Naive thymus-derived CD8-positive, alpha-beta T cell (primary cell): ENCODE measurements at places on chromosomes 5 and 9.
A peak's percentile ranks its signal among the peaks of the same experiment; 100 is the strongest.

DNA sequence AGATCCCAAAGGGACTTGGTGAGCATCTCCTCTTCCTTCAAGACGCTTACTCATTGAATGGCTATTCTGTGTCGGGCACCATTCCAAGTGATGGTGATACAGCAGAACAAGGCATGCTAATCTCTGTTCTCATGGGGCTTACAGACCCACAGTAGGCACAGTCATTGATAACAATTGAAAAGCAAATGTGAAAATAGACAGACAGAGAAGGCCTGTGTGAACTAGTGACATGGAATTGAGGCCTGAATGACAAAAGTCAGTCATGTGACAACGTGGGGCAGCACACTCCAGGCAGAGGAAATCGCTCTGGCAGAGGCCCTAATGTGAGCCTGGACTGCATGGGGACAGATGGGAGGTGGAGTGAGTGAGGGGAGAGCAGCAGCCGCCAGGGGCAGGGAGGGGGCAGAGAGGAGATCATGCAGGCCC lies 70.7 kb upstream of the CPLX2 start:
- H3K27me3 ChIP-seq = peaks cover 39% of the 10 kb centered on the region
- H3K27ac ChIP-seq = no peak overlapping the region
- peaks cover 5% of the 10 kb centered on the region for H3K4me1 ChIP-seq
- H3K36me3 ChIP-seq = peaks cover 4% of the 10 kb centered on the region
- no peak overlapping the region for H3K4me3 ChIP-seq

DNA sequence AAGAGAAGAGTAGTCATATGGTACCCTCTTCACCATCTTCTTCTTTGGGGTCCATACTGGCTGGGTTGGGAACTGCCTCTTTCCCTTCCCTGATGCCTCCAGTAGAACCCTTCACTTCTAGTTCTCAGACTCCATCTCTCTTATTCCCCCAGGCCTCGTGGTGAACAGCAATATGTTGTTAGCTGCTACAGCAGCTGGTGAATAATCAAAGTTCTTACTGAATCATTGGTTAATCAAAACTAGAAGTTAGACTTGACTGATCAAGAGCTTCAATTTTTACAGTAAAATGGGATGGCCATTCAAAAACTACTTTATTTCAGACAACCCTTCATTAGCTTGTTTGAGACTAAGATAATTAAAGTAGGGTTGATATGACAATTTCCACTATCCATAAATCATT lies 190.9 kb upstream of the GNA14 start:
- H3K4me3 ChIP-seq = no peak overlapping the region
- no peaks in the 10 kb centered on the region for H3K36me3 ChIP-seq
- H3K27ac ChIP-seq = no peak overlapping the region
- peaks cover 5% of the 10 kb centered on the region for H3K4me1 ChIP-seq
- H3K27me3 ChIP-seq = no peaks in the 10 kb centered on the region

GRCh38 chr9:73683862-73684591 lies 532.4 kb downstream of the ANXA1 start:
- no peaks in the 10 kb centered on the region for H3K27me3 ChIP-seq
- H3K27ac ChIP-seq = no peak overlapping the region
- no peaks in the 10 kb centered on the region for H3K36me3 ChIP-seq
- DNase-seq = no peak
- no peak overlapping the region for H3K4me3 ChIP-seq

GRCh38 chr5:4387290-4387689 lies 752.8 kb upstream of the ADAMTS16 start:
- H3K27ac ChIP-seq = no peak overlapping the region
- no peaks in the 10 kb centered on the region for H3K36me3 ChIP-seq
- no peak for DNase-seq
- H3K27me3 ChIP-seq = no peaks in the 10 kb centered on the region

- H3K4me1 ChIP-seq = no peaks in the 10 kb centered on the region
- no peak overlapping the region for H3K4me3 ChIP-seq
- H3K27me3 ChIP-seq = peaks cover 8% of the 10 kb centered on the region
- DNase-seq = no peak
Measured at GRCh38 chr5:129051283-129051682, 43.3 kb upstream of the ISOC1 start.

GRCh38 chr5:22709743-22710142 lies 143.4 kb downstream of the CDH12 start:
- H3K36me3 ChIP-seq = no peaks in the 10 kb centered on the region
- no peak overlapping the region for H3K27ac ChIP-seq
- H3K4me1 ChIP-seq = no peaks in the 10 kb centered on the region
- no peak for DNase-seq
- no peaks in the 10 kb centered on the region for H3K27me3 ChIP-seq
- H3K4me3 ChIP-seq = no peak overlapping the region

GRCh38 chr9:100160021-100160420 lies 61.0 kb downstream of the INVS start:
- no peak for DNase-seq
- no peak overlapping the region for H3K27ac ChIP-seq
- no peaks in the 10 kb centered on the region for H3K4me1 ChIP-seq
- no peak overlapping the region for H3K4me3 ChIP-seq

GRCh38 chr9:76162751-76163500 lies 231.3 kb downstream of the RFK start:
- peaks cover 14% of the 10 kb centered on the region for H3K4me1 ChIP-seq
- no peak for DNase-seq
- H3K4me3 ChIP-seq = no peak overlapping the region

GRCh38 chr5:43338862-43339261 lies 25.6 kb upstream of the HMGCS1 start:
- H3K4me3 ChIP-seq = no peak overlapping the region
- peaks cover 48% of the 10 kb centered on the region for H3K27me3 ChIP-seq
- no peaks in the 10 kb centered on the region for H3K4me1 ChIP-seq
- no peak for DNase-seq
- H3K36me3 ChIP-seq = peaks cover 37% of the 10 kb centered on the region

DNA sequence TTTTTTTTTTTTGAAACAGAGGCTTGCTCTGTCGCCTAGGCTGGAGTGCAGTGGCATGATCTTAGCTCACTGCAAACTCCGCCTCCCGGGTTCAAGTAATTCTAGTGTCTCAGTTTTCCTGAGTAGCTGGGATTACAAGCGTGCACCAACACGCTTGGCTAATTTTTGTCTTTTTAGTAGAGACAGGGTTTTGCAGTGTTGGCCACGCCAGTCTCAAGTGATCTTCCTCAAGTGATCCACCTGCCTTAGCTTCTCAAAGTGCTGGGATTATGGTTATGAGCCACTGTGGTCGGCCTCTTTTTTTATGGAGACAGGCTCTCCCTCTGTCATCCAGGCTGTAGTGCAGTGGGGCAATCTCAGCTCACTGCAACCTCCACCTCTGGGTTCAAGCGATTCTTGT lies 82.9 kb downstream of the RAB24 start:
- no peak for DNase-seq
- no peaks in the 10 kb centered on the region for H3K27me3 ChIP-seq
- H3K4me1 ChIP-seq = peaks cover 46% of the 10 kb centered on the region
- no peak overlapping the region for H3K27ac ChIP-seq
- H3K36me3 ChIP-seq = peaks cover 73% of the 10 kb centered on the region
- H3K4me3 ChIP-seq = peak overlapping the region; percentile 29

- no peaks in the 10 kb centered on the region for H3K27me3 ChIP-seq
- H3K36me3 ChIP-seq = peaks cover 4% of the 10 kb centered on the region
- no peak overlapping the region for H3K27ac ChIP-seq
Measured at GRCh38 chr9:36101916-36102741, 34.4 kb upstream of the GLIPR2 start.

DNA sequence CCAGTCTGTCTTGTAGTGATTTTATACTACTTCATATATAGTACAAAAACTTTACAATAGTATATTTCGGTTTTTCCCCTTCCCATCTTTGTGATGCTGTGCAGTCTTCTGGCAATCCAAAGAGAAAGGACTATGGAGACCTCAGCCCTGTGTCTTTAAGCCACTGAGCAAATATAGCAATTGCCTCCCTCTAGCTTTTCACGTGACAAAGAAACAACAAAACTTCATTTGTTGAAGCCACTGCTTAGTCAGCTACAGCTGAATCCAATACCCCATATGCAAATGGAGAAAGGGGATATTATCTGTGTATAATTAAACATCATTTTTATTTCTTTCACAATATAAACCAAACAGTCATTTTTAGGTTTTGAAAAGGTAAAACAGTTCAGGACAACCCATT lies 142.8 kb upstream of the STK32A start:
- no peaks in the 10 kb centered on the region for H3K36me3 ChIP-seq
- no peak overlapping the region for H3K27ac ChIP-seq
- H3K4me1 ChIP-seq = no peaks in the 10 kb centered on the region

DNA sequence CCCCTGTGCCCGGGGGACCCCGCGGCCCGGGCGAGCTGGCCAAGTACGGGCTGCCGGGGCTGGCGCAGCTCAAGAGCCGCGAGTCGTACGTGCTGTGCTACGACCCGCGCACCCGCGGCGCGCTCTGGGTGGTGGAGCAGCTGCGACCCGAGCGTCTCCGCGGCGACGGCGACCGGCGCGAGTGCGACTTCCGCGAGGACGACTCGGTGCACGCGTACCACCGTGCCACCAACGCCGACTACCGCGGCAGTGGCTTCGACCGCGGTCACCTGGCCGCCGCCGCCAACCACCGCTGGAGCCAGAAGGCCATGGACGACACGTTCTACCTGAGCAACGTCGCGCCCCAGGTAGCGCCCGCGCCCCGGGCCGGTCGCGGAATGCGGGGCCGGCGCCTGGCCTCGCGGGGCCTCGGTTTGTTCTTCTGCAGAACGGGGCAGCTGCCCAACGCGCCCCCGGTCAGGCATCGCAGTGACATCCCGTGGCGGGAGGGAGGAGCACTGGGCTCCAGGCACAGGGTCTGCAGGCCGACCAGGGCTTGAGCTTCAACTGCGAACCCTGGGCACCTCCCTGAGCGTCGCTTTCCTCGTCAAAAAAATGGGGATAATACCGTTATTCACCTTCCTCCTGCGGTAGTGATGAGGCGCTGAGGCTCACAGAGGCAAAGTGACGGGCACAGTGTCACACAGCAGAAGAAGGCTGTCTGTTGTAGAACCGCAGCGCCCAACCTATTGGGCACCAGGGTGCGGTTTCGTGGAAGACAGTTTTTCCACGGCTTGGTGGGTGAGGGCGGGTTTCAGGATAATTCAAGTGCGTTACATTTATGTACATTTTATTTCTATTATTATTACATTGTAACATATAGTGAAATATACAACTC lies 777 bp downstream of the ENDOG start:
- no peaks in the 10 kb centered on the region for H3K27me3 ChIP-seq
- peak overlapping the region; percentile 89 for H3K4me3 ChIP-seq
- H3K27ac ChIP-seq = peak overlapping the region; percentile 69
- DNase-seq = peak; percentile 45
- H3K36me3 ChIP-seq = no peaks in the 10 kb centered on the region
- H3K4me1 ChIP-seq = peaks cover 21% of the 10 kb centered on the region

DNA sequence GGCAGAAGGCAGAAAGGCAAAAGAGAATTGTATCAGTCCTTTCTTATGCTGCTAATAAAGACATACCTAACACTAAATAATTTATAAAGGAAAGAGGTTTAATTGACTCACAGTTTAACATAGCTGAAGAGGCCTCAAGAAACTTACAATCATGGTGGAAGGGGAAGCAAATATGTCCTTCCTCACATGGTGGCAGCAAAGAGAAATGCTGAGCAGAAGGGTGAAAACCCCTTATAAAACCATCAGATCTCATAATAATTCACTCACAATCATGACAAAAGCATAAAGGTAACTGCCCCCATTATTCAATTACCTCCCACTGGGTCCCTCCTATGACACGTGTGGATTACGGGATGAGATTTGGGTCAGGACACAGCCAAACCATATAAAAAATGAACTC lies 312.5 kb upstream of the PTGER4 start:
- peak overlapping the region; percentile 91 for H3K27ac ChIP-seq
- H3K27me3 ChIP-seq = no peaks in the 10 kb centered on the region
- peaks cover 7% of the 10 kb centered on the region for H3K4me1 ChIP-seq
- peaks cover 6% of the 10 kb centered on the region for H3K36me3 ChIP-seq
- peak; percentile 33 for DNase-seq

DNA sequence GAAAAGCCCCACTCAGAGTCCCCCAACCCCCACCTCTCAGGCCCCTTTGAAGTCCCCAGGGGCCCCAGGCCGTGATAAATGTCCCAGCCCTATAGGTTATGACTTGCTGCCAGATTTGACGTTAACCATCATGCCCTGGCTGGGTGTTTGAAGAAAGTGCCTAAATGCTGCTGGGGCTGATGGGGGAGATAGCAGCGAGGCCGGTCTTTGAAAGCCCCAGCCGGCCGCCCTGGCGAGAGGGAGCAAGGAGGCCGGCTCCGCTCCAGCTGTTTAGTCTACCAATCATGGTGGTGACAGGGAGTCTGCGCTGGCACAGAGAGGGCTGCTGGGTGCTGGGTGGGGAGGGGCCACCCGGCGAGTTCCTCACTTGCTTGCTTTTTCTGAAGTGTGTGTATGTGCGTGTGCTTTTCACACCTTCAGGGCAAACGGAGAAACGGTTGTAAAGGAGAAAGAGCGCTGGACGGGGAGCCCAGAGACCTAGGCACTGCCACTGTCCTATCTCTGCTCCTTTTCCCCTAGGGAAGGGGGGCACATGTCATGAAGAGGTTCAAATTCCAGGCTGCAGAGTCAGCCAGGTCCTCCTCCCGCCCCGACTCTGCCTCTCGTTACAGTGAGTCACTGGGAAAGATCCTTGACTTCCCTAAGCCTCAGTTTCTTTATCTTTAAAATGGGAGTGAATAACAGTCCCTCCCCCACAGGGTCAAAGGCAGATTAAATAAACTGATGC lies 126.1 kb upstream of the HAND1 start:
- DNase-seq = no peak
- no peaks in the 10 kb centered on the region for H3K36me3 ChIP-seq
- peaks cover 29% of the 10 kb centered on the region for H3K27me3 ChIP-seq
- H3K4me3 ChIP-seq = no peak overlapping the region
- H3K4me1 ChIP-seq = no peaks in the 10 kb centered on the region
- no peak overlapping the region for H3K27ac ChIP-seq

GRCh38 chr9:92977279-92977678 lies 30.0 kb downstream of the FGD3 start:
- peaks cover 26% of the 10 kb centered on the region for H3K36me3 ChIP-seq
- no peak for DNase-seq
- peaks cover 54% of the 10 kb centered on the region for H3K4me1 ChIP-seq
- H3K4me3 ChIP-seq = peak overlapping the region; percentile 87

- H3K4me3 ChIP-seq = no peak overlapping the region
- H3K27ac ChIP-seq = no peak overlapping the region
- DNase-seq = no peak
- H3K27me3 ChIP-seq = no peaks in the 10 kb centered on the region
Measured at GRCh38 chr5:61467766-61468482, 135.9 kb downstream of the ZSWIM6 start.
